Spinal cord (tissue), 10 donors: ENCODE measurements at places on chromosomes 1 and 21. TPM values are rescaled to one million over a fixed set of nuclear protein-coding genes. Genes with fewer than 3 reads are reported as not detected.

MROH7 gene
- polyA plus RNA-seq, result 9.3 TPM

DNA sequence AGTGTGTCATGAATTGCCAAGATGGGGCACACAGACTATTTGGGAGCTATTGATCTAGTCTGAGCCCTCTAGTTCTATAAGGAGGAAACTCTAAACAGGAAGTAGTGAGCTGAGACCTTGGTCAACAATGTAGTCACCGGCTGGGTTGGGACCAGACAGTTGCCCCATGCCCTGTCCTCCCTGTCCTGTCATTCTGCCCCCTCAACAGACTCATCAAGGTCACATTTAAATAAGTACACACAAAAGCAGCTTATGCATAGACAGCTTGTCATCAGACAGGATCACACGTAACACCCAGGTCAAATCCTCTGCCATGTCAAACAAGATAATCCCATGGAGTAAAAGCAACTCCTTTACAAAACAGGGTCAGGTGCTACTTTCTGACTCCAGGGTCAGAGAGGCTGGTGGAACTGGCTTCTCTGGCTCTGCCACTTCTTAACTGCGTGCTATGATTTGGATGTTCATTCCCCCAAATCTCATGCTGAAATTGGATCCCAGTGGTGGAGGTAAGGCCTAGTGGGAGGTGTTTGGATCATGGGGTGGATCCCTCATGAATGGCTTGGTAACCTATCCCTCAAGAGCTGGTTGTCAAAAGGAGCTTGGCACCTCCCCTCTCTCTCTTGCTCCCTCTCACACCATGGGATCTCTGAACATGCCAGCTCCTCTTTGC lies 128.9 kb downstream of the HIVEP3 start:
- DNase-seq, result no peak

AGTRAP gene
- 19.3 TPM for polyA plus RNA-seq

- no peak for DNase-seq
These were observed 4.4 kb upstream of the UTP25 start for GRCh38 chr1:209823143-209824041.

LCE3E gene
- not detected for polyA plus RNA-seq

DNA sequence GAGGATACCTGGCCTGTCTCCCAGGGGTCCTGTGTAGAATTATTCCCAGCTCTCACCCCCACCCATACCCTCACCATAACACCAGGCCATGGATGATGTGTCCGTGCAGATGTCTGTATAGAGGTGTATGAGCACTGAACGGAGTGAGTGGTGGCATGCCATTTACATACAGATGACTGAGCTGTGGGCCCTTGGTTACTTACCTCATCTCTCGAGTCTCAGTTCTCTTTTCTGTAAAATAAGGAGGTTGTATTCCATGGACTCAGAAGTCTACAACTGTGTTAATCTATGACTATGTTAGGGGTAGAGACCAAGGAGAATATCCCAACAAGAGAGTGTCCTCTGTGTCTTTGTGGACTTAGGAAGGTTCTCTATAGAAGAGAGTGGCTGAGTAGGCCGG lies 65.6 kb upstream of the CD1D start:
- no peak for DNase-seq

GRCh38 chr1:212302745-212303383 lies 17.7 kb downstream of the PPP2R5A start:
- no peak for DNase-seq

CELF3 gene
- 90.7 TPM for polyA plus RNA-seq

GRCh38 chr1:248786156-248786555 lies 30.6 kb upstream of the LYPD8 start:
- no peak for DNase-seq

DNA sequence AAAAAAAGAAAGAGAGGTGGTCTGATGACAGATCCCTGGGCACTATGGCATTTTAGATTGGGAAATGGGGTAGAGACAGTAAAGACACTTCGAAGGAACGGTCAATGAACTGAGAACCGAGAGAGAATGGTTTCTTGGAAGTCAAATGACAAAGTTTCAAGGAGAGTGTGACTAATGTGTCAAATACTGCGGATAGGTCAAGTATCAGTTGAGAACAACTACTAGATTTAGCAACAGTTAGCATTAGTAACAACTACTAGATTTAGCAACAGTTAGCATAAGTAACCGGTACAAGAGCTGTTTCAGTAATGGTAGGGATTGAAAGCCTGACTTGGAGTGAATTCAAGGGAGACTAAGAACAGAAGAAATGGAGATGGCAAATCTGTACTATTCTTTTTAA lies 35.0 kb downstream of the UROD start:
- DNase-seq, result no peak

NIBAN1 gene
- 4.1 TPM for polyA plus RNA-seq

DNA sequence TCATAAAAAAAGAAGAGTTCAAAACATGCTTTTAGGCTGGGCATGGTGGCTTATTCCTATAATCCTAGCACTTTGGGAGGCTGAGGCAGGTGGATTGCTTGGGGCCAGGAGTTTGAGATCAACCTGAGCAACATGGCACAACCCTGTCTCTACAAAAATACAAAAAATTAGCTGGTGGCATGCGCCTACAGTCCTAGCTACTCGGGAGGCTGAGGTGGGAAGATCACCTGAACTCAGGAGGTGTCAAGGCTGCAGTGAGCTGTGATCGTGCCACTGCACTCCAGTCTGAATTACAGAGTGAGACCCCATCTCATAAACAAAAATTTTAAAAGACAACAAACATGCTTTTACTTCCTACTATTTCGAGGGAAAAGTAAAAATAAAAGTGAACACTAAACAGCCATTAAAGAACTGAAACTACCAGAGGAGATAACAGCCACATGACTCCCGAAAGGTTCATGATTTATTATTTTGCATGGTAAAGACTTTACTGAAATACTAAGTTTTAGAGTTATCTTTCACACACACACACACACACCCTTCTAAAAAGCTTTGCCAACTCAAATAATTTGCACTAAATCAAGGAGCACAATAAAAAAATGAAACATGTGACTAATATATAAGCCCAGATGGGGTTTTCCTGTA lies 48.1 kb downstream of the USP1 start:
- DNase-seq, result no peak
